ENCODE measurements at places on chromosomes 7 and 10.

GRCh38 chr7:20038676-20039075, 178.5 kb downstream of the MACC1 start:
- DNase-seq: no peak

GRCh38 chr7:140676306-140676705, 3.6 kb downstream of the ADCK2 start:
- no peak for DNase-seq

GRCh38 chr10:32239769-32240168, 107.2 kb downstream of the EPC1 start:
- no peak for DNase-seq

- no peak for DNase-seq
Measured at GRCh38 chr7:158252837-158253669, 334.6 kb downstream of the PTPRN2 start.

- no peak for DNase-seq
Measured at GRCh38 chr7:1700086-1700485, 30.0 kb downstream of the ELFN1 start.

Data from stimulated activated CD4-positive, alpha-beta T cell treated with anti-CD3 and anti-CD28 coated beads, Interleukin-1b, Interleukin-23, amount 100 ng/mL, for 1 hour (primary cell).